Activated CD8-positive, alpha-beta memory T cell treated with anti-CD3 and anti-CD28 coated beads, Interleukin-2, amount 50 U/mL, for 48 hours (primary cell): ENCODE measurements at places on chromosomes 2 and 18.

- DNase-seq = no peak
Measured at GRCh38 chr2:6968319-6969100, 51.3 kb downstream of the RNF144A start.

GRCh38 chr2:105820691-105821090 is 76.0 kb downstream of the NCK2 start:
- DNase-seq = no peak

DNA sequence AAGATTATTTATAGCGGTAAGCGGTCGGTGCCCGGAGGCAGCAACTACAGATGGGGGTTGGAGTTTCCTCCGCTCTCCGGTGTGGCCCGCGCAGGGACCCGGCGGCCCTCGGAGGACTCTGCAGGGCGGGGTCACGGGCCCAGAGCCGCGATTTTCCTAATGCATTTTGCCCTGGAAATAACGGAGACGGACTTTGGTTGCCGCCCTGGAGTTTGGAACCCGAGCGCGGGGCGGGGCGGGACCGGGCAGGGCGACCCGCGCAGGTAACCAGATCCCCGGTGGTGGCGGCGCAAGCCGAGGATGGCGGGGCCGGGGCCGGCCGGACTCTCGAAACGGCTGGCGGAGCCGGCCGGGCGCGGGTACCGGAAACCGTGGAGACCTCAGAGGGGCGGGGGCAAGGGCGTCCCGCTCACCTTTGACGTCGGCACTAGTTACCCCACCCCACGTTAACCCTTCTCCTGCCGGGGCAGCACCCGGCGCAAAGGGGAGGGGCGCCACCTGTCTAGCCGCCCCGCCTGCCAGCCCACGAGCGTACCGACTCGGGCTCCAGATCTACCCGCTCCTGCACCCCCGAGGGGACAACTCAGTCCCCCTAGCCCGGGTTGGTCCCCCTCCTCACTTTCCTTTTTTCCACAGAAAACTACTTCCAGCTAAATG is 2.9 kb downstream of the CYP26B1 start:
- DNase-seq = peak; percentile 53

- no peak for DNase-seq
Measured at GRCh38 chr2:113829761-113830160, 60.1 kb upstream of the ACTR3 start.

DNA sequence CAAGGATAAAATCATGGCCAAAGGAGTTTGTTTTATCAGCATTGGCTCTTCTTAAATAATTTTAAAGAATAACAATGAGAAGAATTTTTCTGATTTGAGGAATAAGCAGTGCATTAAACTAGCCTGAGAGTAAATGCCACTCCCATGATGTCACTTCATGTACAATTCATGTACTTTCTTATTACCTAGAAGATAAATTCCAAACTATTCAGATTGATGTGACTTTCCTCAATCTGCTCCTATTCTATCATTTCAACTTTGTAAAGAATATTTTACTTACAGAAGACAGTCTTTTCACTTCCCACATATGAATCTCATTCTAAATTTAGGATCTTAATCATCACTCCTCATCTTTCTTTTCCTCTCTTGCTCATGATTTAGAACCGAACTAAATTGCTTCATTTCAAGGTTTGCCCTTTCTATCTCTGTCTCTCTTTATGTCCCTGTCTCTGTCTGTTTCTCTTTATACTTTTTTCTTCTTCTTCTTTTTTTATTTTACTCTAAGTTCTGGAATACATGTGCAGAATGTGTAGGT is 1142.0 kb upstream of the PIK3C3 start:
- DNase-seq = no peak

GRCh38 chr2:26612034-26612433 is 29.1 kb downstream of the CIB4 start:
- DNase-seq = peak; percentile 36

- DNase-seq = peak; percentile 85
Measured at GRCh38 chr2:218272531-218273212, 2.4 kb downstream of the PNKD start.

GRCh38 chr18:58762781-58763171 is 91.5 kb downstream of the MALT1 start:
- DNase-seq = no peak

- no peak for DNase-seq
Measured at GRCh38 chr2:147440734-147441133, 404.1 kb upstream of the ACVR2A start.
